ENCODE measurements at places on chromosomes 5 and 9.

GRCh38 chr5:112737070-112737462 is 619 bp upstream of the APC start:
- no peak for DNase-seq

- no peak for DNase-seq
Measured at GRCh38 chr5:73419465-73420390, 28.8 kb downstream of the FOXD1 start.

DNA sequence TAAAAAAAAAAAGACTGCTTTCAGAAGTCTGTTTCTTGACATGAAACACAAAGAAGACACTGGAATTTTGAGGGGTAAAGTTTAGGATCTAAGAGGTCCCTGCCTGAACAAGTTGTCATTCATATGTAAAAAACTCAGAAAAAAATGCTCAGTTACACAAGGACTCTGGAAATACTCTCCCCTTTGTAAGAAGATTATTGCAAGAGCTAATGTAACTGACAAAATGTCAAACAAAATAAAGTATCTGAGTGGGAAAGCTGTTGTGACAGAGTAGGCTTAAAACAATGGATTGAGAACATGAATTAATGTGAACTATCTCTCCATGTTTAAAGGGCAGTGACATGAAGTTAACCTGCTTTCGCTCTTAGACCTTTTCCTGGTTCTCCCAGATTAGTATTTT is 416.7 kb upstream of the TYRP1 start:
- DNase-seq, result no peak

DNA sequence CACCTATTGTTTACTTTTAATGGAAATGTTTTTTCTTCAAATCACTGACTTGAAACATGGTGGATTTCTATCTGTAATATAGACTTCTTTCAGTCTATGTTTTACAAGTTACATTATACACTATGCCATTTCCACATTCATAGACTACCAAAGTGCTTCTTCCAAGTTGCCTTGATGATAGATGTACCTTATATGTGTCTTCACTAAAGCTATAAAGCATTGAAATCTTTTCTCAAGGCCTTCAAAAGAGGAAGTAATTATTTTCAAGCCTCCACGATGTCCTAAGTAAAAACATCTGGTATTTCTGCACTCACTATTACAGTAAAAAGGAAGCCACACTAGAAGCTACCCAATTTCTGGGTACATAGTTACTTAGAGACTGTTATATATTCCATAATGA is 113.3 kb downstream of the FGF10 start:
- no peak for DNase-seq

DNA sequence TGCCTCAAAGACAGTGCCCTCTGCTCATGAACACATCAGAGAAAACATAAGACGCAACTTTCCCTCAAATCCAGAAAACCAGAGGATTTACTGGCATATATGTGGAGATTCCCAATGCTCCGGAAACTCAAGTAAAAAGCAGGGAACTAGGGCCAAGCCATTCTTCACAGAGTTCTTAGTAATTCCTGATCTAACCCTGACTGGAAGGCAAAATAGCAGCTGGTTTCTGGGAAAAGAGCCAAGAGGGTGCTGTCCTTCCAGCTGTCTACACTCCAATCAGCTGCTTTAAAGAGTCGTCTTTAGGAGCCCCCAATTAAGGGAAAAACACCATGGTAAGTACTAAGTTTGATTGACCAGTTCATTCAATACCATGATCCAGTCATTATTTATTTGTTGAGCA is 49.6 kb downstream of the GNA14 start:
- DNase-seq, result no peak

DNA sequence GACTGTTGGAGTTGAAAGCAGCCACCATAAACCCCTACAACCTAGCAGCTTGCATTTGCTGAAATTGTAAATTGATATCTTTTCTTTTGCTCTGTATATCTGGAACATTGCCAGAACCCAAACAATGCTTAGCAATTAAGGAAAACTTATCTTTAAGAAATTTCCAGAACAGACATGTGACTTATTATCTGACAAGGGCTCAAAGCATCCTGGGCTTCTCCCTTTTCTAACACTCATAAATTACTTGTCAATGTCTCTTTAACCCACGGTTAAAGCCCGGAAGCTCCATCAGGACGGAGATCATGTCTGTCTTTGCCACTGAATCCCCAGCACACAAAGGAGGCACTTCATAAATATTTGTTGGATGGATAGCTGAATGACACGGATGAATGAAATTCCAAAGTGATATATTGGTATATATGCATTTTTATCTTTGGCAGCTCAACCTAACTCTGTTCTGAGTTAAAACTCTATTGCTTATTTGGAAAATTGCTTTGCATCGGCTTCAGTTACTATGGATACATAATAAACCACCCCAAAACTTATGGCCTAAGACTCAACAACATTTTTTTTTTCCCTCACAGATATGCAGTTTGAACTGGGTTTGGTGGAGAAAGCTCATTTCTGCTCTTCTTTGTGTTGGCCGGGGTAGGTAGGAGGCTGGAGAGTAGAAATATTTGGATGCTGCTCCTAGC is 103.1 kb upstream of the CLINT1 start:
- DNase-seq, result no peak

GRCh38 chr5:125298258-125298657 is 551.8 kb upstream of the ZNF608 start:
- DNase-seq, result no peak

Data from activated CD4-positive, alpha-beta T cell treated with anti-CD3 and anti-CD28 coated beads for 4 hours (primary cell).